Vagina (tissue), 2 donors: ENCODE measurements at places on chromosomes 7 and 10.

- peak overlapping the region; percentile 59 for H3K27ac ChIP-seq
- H3K27me3 ChIP-seq: no peaks in the 10 kb centered on the region
- no peak for DNase-seq
These were observed 38.0 kb downstream of the ZNRF2 start for GRCh38 chr7:30322271-30323005.

GRCh38 chr7:131383417-131384285 is 56.0 kb downstream of the MKLN1 start:
- no peak overlapping the region for H3K27ac ChIP-seq
- H3K27me3 ChIP-seq: no peaks in the 10 kb centered on the region
- H3K4me1 ChIP-seq: no peaks in the 10 kb centered on the region
- no peaks in the 10 kb centered on the region for H3K36me3 ChIP-seq
- no peak for DNase-seq
- no peak overlapping the region for H3K4me3 ChIP-seq

DNA sequence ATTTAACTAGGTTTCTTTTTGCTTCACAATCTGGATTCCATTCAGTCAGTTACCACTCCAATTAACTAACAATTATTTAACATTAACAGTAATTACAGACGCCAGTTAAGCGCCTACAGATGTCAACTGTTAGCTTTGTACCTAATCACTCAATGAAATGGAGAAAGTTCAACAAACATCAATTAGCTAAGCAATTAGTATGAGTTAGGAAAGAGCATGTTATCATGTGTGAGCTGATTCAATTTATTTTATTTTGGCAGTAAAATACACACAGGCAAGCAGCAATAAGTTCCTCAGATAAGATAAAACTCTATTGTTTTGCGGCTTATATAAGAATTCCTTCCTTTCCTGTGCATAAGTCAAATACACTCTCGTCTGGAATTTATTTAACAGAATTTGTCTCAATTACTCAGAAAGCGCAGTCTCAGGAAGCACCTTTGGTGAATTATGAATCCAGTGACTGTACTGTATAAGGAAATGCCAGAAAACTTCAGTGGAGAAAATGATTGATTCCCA is 427.1 kb upstream of the GALNT17 start:
- peaks cover 21% of the 10 kb centered on the region for H3K4me1 ChIP-seq
- H3K27ac ChIP-seq: no peak overlapping the region
- DNase-seq: no peak
- no peak overlapping the region for H3K4me3 ChIP-seq
- H3K27me3 ChIP-seq: no peaks in the 10 kb centered on the region

- H3K27ac ChIP-seq: no peak overlapping the region
- no peak for DNase-seq
- no peaks in the 10 kb centered on the region for H3K27me3 ChIP-seq
- H3K4me3 ChIP-seq: no peak overlapping the region
- H3K4me1 ChIP-seq: no peaks in the 10 kb centered on the region
- H3K36me3 ChIP-seq: no peaks in the 10 kb centered on the region
These were observed 27.1 kb downstream of the CDHR3 start for GRCh38 chr7:105990141-105990540.

- peak overlapping the region; percentile 81 for H3K4me3 ChIP-seq
- H3K27me3 ChIP-seq: no peaks in the 10 kb centered on the region
- no peak for DNase-seq
- peak overlapping the region; percentile 80 for H3K27ac ChIP-seq
These were observed 370 bp downstream of the TMEM60 start for GRCh38 chr7:77797734-77798393.

GRCh38 chr7:70410134-70410750 is 721.7 kb upstream of the GALNT17 start:
- no peak for DNase-seq
- H3K36me3 ChIP-seq: no peaks in the 10 kb centered on the region
- H3K4me1 ChIP-seq: no peaks in the 10 kb centered on the region
- H3K27ac ChIP-seq: no peak overlapping the region
- no peaks in the 10 kb centered on the region for H3K27me3 ChIP-seq

DNA sequence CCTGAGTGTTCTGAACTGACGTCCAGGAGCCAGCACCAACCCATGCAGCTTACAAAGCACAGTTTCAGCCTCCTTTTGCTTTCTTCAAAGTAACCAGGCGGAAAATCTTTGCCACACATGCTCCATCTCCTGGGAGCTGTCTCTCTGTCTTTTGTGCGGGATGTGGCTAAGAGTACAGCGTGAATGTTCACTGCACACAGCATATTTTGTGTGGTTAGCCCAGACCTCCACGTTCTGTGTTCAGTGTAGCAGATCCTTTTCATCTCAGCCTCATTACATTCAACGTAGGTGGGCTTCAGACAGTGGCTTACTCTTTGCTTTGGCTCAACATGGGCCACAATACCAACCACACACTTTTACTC is 200.8 kb downstream of the TNS3 start:
- no peak overlapping the region for H3K4me3 ChIP-seq
- H3K27me3 ChIP-seq: no peaks in the 10 kb centered on the region
- no peak for DNase-seq
- peaks cover 15% of the 10 kb centered on the region for H3K4me1 ChIP-seq

DNA sequence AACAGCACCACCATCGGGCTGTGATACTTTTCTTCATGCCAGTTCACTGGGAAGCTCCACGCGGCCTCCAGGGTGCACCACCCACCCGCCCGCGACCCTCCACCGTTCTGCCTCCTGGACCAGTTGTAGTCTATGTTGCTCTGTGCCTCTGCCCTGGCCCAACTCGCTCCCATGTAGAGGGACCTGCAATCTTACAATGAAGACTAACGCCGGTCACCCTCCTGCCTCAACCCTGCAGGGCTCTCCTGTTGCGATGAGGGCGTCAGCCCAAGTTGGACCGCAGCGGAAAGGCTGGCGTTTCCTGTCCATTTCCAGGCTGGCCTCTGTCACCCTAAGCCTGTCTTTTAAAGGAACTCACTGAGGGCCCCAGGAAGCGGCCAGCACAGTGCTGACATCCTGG is 34.9 kb downstream of the IL15RA start:
- peaks cover 49% of the 10 kb centered on the region for H3K4me1 ChIP-seq
- peak overlapping the region; percentile 83 for H3K27ac ChIP-seq
- no peak for DNase-seq

- H3K36me3 ChIP-seq: no peaks in the 10 kb centered on the region
- H3K4me1 ChIP-seq: no peaks in the 10 kb centered on the region
- DNase-seq: no peak
- no peak overlapping the region for H3K4me3 ChIP-seq
- no peaks in the 10 kb centered on the region for H3K27me3 ChIP-seq
These were observed 18.4 kb downstream of the GIMAP5 start for GRCh38 chr7:150755473-150756099.

- H3K27me3 ChIP-seq: no peaks in the 10 kb centered on the region
- H3K27ac ChIP-seq: no peak overlapping the region
- DNase-seq: no peak
- no peaks in the 10 kb centered on the region for H3K36me3 ChIP-seq
- peaks cover 9% of the 10 kb centered on the region for H3K4me1 ChIP-seq
These were observed 1.3 kb downstream of the PILRA start for GRCh38 chr7:100374601-100375000.

DNA sequence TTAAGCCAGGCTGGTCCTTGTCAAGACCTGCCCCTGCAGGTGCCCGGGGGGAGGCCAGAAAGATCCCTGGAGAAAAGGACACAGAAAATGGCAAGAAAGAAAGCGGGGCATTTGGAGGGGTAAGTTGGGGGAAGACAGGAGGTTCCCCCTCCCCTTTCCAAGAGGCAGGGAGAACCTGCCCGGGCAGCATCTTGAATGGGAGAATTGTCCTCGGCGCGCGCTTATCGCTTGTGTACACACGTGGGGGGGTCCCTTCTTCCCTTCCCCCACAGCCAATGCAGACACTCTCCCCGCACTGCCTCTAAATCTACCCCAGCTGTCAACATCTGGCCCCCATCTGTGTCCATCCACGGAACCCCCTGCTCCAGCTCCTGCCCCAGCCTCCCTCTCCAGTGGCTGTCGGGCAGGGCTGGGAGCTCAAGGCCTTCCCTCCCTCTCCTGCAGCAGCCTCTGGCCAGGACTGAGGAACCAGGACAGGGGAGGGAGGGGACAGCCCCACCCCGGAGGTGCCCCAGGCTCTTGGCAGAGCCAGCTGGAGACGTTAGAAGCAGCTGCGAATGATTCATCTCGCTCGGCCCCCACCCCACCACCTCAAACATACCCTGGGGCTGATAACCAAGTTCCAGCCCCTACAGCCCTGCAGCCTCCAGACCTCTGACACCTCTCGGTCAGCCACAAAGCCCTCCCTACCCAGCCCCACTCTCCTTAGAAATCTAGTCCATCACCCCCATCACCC is 25.3 kb downstream of the EPHB4 start:
- no peak for DNase-seq
- no peaks in the 10 kb centered on the region for H3K27me3 ChIP-seq
- no peak overlapping the region for H3K4me3 ChIP-seq

DNA sequence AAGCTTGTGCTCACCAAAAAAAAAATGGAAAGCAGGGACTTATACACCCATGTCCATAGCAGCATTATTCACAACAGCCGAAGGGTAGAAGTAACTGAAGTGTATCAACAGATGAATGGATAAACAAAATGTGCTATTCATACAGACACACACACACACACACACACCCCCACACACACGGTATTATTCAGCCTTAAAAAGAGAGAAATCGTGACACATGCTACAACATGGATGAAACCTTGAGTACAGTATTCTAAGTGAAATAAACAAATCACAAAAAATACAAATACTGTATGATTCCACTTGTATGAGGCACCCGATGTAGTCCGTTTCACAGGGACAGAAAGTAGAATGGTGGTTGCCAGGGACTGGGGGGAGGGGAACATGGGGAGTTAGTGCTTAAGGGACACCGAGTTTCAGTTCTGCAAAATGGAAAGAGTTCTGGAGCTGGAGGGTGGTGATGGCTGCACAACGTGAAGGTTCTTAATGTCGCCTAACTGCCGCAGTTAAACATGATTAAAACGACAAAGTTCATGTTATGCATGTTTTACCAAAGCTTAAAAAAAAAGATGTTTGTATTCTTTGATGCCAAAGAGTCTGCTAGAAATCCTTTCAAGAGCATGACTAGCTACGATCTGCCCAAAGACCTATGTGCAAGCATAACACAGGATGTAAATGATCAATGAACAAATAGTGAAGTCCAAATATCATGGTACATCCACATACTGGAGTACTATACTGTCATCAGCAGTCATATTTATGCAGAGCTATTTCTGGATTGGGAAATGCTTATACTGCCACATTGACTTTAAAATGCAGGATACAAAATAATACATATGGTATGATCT is 7.2 kb downstream of the TNS3 start:
- peak overlapping the region; percentile 39 for H3K27ac ChIP-seq
- peaks cover 89% of the 10 kb centered on the region for H3K4me1 ChIP-seq
- H3K4me3 ChIP-seq: no peak overlapping the region

GRCh38 chr10:48947690-48948469 is 8.2 kb upstream of the LRRC18 start:
- H3K27me3 ChIP-seq: no peaks in the 10 kb centered on the region
- H3K36me3 ChIP-seq: no peaks in the 10 kb centered on the region
- H3K27ac ChIP-seq: no peak overlapping the region
- peaks cover 5% of the 10 kb centered on the region for H3K4me1 ChIP-seq
- no peak overlapping the region for H3K4me3 ChIP-seq

- no peaks in the 10 kb centered on the region for H3K36me3 ChIP-seq
- no peak overlapping the region for H3K27ac ChIP-seq
- H3K4me1 ChIP-seq: peaks cover 13% of the 10 kb centered on the region
- H3K27me3 ChIP-seq: peaks cover 13% of the 10 kb centered on the region
These were observed 5.7 kb downstream of the CYP2E1 start for GRCh38 chr10:133532871-133533270.

DNA sequence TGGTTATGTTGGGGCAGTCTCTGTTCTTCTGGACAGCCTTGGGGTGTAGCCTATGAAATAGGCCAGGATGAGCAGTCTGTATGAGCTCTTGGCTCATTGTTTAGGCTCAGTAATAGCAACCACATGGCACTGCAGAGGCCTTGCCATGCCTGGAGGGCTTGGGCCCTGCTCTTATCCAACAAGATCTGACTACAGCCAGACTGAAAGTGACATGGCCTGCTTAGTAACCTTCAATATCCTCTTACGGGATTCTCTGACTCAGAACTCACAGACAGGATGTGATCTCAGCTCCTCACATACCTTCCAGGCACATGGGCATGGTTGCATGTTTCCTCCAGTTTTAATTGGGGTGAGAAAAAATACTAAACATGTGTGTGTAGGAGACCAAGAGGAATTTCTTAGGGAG is 289.3 kb downstream of the PTEN start:
- H3K27ac ChIP-seq: peak overlapping the region; percentile 24
- no peak overlapping the region for H3K4me3 ChIP-seq
- no peaks in the 10 kb centered on the region for H3K27me3 ChIP-seq

DNA sequence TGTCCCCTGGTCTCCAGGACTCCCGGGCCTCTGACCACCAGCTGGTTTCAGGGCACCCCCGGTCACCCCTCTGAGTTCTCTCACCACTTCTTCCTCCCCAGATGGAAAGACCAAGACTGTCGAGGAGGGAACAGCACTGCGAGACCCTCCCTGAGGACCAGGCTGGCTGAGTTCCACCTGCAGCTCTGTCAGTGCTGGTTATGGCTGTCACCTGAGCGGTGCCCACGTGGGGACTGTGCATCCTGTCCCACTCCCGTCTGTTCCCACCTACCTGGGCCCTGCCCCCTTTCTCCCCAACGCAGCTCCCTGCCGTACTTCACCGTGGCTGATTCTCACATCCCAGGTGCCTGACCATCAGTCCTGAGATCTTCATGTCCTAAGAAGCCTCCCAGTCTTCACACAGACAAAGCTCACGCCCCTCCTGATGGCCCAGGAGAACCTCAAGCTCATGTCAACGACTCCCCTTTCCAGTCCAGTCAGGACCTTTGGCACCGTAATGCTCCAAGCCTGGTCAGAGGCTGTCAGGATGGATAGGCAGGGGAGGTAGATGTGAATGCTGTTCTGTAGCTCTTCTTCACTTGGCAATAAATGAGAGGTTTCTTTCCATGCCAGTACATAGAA is 159.7 kb downstream of the USP6NL start:
- H3K27ac ChIP-seq: no peak overlapping the region
- H3K36me3 ChIP-seq: no peaks in the 10 kb centered on the region
- H3K4me1 ChIP-seq: no peaks in the 10 kb centered on the region
- no peak overlapping the region for H3K4me3 ChIP-seq

DNA sequence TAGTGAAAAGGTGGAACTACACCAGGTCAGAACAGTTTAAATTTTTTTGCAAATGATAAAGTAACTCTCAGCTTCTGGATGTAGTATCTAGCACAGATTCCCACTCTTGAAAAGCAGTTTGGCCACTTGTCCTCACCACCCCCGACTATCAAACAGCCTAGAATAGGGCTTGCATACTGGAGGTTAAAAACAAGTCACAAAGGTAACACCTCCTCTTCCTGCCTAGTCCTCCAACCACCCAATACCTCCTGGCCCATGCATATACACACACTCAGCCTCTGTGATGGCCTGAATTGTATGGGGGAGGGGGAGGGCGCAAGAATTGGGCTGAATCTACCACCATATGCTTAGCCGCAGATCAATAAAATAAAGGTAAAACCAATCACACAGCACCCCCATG is 5.7 kb downstream of the SKAP2 start:
- peaks cover 12% of the 10 kb centered on the region for H3K4me1 ChIP-seq
- no peak for DNase-seq
- H3K27ac ChIP-seq: no peak overlapping the region
